ENCODE measurements at places on chromosomes 3 and 15.

GRCh38 chr3:13072239-13072599 is 1.0 kb downstream of the IQSEC1 start:
- DNase-seq, result no peak

DNA sequence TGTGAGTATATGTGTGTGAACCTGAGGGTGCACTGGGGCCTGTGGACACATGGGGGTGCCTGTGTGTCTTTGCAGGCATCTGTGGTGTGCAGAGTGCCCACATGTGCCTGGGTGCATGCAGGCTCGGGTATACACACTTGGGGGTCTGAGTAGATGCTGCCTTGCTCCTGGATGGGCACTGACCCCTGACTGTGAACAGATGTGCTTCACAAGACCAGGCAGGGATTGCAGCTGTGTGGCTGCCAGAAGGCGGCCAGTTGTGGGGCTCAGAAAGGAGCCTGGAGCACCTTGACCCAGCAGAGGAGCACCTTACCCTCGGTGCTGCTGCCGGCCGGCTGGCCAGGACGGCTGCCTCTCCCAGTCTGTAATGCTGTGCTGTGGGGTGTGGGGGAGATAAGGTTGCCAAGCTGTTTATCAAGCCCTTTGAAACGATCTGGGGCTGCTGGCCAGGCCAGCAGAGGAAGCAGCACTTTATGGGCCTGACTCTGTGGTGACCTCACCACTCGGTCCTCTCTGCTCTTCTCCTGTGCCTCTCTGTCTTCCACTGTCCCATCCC is 55.5 kb upstream of the MRPS22 start:
- no peak for DNase-seq

- DNase-seq, result no peak
Observed at GRCh38 chr3:80213086-80213485, 445.3 kb upstream of the ROBO1 start.

DNA sequence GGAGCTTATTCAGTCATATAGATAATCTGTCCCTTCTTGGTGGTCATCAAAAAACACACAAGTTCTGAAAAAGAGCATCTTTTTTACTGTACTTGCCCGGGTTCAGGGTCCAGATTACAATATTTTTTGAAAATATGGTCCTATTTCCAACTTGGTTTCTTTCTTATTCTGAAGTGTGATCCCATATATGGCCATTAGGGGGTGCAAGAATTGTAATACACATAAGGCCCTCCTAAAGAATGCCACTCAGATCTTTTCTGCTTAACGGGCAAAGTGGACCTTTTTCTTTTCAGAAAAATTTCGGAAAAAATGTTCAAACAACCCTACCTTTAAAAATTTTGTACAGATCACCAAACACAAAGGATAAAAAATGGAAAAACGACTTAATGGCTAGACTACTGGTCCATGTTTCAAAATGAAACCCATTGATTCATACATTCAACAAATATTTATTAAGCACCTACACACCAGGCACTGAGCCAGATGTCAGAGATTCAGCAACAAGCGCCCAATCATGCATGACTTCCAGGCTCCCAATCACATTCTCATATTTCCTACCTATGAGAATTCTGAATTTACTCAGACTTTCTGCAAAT is 102.0 kb upstream of the MYRIP start:
- DNase-seq, result no peak

- no peak for DNase-seq
Observed at GRCh38 chr15:43941555-43941954, 114.8 kb downstream of the WDR76 start.
